ENCODE measurements at places on chromosomes 5 and 9.
A peak's percentile ranks its signal among the peaks of the same experiment; 100 is the strongest.

DNA sequence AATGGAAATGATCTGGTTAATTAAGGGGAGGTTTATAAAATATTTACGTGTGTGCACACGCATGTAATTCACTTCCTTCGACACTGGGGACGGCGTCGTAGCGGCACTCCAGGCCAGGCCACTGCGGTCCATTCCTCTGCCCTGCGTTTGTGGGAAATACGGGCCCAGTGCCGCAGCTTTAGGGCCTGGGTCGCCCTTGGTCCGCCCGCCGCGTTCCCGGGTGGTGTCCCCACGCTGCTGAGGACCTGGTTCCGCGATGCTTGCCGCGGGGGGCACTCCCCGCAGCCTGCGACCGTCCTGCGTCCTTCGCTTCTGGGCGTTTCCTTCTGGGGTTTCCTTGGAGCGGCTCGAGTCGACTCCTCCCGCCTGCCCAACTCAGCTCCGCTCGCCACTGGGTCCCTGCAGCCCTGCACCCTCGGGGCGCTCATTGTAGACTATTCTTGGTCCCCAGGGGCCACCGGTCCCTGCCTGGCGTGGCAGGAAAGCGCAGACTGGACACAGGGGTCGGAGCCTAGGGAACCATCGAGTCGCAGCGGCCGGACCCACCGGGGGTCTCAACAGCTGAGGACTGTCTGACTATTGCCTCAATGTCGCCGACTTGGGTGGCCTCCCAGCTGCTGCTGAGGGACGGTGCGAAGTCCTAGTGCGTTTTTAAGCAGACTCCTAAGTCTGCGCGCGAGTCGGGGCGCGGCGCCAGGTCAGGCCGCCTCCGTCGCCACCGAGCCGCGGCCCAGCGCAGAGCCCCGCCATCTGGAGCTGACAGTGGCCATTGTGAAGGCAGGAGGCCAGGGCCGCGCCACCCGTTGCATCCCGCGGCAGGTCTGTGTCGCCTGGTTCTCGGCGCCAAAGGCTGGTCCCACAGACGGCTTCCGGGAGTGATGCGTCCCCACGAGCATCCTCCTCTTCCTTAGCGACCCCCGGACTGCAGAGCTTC is 4.4 kb upstream of the IRX1 start:
- no peak for DNase-seq

DNA sequence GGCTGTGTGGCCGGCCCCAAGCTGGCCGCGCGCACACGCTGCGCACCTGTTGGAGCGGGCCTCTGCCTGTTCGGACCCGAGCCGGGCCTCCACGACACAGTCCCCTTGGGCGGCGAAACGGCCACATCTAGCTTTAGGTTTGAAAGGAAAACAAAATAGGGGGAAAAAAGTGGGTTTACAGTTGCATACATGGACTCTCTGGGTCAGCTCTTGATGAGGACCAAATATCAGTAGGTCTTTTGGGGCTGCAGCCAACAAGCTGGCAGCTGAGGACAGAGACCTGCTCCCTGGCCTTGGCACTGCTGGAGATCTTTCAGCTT is 20.7 kb downstream of the IGIP start:
- DNase-seq, result no peak

GRCh38 chr9:32180597-32180996 is 203.8 kb upstream of the ACO1 start:
- no peak for DNase-seq

DNA sequence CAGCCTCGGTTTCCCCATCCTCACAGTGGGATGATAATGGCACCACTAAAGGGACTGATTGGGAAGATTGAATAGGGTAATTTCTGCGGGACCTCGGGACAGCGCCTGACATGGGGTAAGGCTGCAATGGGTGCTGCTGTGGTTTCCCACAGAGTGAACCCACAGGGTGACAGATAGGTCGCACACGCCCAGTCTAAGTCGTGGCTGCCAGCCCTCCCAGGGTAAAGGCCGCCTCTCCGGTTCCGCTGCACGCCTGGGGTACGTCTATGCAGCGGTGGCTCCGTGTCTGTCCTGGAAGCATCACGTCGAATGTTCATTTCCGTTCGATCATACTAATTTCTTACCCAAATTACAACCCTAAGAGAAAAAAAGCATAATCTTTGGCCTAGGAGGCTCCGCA is 631 bp downstream of the CFAP77 start:
- DNase-seq, result no peak

- no peak for DNase-seq
Observed at GRCh38 chr5:1505506-1506241, 18.1 kb downstream of the LPCAT1 start.

GRCh38 chr9:37151812-37152211 is 31.4 kb downstream of the ZCCHC7 start:
- no peak for DNase-seq

- no peak for DNase-seq
Observed at GRCh38 chr9:88583901-88584596, 49.1 kb downstream of the NXNL2 start.

DNA sequence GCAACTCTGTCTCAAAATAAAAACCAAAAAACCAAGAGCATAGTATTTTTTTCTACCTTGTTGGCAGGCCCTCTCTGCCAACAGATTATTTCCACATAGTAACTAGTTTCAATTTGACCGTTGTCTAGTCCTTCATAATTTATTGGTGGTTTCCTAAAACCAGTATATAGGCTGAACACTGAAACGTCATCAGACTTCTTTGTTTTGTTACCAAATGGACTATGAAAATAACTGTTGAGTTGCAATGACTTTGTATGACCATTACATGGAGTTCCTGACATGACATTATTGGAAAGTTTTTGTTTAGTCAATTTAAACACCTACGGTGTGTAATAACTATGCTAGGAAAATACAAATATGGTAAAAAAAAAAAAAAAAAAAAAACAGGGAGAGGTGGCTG is 1.7 kb downstream of the AGGF1 start:
- DNase-seq, result no peak

DNA sequence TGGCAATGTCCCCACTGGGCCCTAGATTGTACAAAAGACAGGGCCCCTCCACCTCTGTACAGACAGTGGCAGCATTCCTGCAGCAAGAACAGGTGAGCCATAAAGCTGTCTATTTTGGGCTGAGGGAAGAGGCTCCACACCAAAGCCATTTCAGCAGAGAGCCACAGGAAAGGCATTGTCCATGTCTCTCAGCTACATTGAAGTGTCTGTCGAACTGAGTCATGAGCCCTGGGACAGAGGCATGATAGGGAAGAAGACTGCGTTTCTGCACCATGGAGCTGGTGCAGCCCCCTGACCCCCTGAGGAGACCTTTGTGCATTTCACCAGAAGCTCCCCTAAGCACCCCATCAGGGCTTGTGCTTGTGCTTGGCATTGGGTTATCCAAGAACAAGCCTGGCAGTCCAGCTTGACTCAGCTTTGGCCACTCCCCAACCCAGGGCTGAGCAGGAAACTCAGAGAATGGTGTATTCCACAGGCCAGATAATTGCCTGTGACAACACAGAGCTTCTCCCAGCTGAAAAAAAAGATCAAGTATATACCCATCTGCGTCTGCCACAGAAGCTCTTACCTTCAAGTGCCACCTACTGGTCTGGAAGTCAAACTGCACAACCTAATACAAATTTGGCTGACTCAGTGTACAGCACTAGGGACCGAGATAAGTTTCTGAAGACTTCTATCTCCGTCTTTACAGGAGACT is 5.9 kb upstream of the FRMD3 start:
- peak; percentile 84 for DNase-seq

GRCh38 chr9:2120926-2121689 is 106.0 kb downstream of the SMARCA2 start:
- no peak for DNase-seq

DNA sequence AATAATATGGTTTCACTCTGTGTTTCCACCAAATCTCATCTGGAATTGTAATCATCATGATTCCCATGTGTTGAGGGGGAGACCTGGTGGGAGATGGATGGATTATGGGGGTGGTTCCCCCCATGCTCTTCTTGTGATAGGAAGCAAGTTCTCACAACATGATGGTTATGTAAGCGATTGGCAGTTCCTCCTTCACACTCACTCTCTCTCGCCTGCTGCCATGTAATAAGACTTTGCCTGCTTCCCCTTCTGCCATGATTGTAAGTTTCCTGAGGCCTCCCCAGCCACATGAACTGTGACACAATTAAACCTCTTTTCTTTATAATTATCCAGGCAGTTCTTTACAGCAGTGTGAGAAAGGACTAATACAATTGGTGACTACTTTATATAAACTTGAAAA is 48.4 kb downstream of the PTBP3 start:
- DNase-seq, result no peak

DNA sequence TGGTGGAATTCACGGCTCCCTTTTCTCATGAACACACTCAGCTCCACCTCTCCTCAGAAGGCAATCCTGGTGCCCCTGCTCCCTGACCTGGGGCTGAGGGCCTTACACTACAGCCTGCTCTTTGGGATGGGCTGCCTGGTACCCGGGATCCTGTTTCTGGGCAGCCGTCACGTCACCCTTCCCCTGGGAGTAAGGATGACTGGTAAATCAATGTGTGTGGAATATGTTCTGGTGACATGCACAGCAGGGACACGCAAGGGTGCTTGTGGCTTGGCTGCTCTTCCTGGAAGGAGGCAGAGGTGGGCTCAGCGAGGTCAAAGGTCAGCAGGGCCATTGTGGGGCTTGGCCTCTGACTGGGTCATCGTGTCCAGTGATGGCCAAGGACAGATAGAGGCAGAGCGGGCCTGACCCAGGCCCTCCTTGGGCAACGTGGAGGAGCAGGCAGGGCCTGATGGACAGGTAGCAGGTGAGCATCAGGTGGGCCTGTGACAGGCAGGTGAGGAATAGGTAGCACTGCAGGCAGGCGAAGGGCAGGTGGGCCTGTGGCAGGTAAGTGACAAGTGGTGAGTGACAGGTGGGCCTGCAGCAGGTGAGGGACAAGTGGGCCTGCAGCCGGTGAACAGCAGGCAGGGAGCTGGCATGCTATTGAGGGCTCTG is 399.4 kb upstream of the IRX4 start:
- no peak for DNase-seq

GRCh38 chr9:83570359-83570758 is 32.2 kb upstream of the FRMD3 start:
- no peak for DNase-seq

- DNase-seq, result no peak
Observed at GRCh38 chr5:90287036-90287435, 122.5 kb downstream of the CETN3 start.

DNA sequence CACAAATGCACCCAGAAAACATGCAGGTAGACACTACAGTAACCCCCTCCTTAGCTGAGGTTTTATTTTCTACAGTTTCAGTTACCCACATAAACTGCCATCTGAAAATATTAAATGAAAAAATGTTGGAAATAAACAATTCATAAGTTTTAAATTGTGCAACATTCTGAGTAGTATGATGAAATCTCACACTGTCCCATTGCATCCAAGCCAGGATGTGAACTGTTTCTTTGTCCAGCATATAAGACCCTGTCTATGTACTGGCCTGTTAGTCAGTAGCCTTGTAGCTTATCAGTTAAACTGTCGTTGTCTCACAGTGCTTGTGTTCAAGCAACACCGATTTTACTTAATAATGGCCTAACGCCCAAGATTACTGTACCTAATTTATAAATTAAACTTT is 630.5 kb downstream of the ANXA1 start:
- peak; percentile 28 for DNase-seq
